CD4-positive, CD25-positive, alpha-beta regulatory T cell (primary cell): ENCODE measurements at places on chromosomes 3 and 15.

DNA sequence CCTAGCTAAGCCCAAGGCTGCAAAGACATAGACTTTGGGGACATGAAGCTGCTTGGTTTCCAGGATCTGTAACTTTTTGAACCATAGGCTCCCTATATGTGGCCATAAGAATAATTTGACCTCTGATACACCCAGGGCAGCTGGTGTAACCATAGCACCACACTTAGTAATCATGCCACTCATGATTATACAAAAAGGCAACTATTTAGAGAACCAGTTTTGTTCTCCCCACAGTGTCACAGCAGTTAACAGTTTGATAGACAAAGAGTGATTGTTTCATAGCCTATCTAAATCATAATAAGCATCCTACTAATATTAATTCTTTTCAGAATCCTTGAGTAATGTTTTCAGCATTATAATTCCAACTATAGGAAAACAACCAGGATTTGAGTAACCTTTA, 334.9 kb downstream of the NEK10 start:
- DNase-seq, result no peak

DNA sequence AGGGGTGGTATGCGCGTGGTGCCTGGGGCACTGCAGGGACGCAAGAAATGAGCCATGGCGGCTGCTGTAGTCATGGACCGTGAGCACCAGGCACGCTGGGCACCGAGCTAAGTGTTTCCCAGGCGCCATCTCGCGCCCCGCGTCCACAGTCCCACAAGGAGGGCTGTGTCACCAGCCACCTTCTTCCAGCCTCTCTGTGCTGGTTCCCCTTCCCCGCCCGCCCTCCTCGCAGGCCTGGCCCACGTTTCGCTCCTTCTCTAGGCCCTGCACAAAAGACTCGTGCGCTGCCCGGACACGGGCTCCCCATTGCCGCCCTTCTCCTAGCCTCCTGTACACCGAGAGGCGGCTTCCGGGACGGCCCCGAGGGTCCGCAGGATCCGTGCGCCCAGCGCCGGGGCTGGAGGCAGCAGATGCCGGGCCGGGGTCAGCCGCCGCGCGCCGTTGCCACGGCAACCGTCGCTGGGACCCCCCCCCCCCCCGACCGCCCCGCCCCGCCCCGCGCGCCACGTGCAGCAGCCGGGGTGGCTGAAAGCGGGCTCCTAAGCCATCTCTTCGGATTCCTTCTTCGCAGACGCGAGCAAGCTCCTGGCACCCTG, 113.4 kb downstream of the SRGAP3 start:
- peak; percentile 3 for DNase-seq

DNA sequence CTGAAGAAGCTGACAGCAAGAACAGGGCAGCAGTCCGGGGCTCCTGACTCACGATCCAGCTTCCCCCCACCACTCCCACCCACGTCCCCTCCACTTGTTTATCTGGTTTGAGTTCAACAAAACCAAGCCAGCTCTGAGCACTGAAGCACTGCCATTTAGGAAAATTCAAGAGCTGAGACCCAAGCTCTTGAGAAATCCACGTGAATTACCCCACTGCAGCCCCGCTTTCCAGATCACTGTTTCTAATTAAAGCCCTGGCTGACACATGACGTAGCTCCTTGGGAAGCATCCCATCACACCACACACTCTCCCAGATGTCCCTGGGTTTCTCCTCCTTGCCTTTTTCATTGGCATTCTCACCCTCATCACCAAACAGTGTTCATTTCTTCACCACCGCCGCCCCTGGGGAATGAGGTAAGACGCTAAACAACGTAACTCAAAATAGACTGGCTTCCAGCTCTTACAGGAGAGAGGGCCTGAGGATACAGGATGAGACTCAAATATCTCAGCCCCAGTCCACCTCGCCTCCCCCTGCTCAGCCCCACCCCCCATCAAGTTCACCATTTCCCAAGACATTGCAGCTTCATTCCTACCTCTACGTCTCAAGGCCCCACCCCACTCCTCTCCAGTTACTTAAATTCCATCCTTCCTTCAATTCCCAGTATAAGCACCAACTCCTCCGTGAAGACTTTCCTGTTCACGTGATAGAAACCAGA, 95.4 kb downstream of the SRGAP3 start:
- DNase-seq, result no peak

DNA sequence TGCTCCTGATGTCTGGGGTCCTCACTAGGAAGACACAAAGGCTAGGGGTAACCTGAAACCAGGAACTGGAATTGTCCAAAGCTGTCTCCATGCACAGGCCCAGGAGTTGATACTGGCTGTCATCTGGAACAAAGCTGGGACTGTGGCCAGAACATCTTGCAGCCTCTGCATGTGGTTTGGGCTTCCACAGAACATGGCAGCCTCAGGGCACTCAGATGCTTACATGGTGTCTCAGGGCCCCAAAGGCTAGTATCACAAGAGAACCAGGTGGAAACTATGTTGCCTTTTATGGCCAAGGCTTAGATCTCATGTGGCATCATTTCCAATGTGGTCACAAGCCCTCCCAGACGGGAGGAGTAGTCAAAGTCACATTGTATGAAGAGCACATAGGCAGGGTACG, 335.2 kb upstream of the TRIM42 start:
- DNase-seq, result no peak

- DNase-seq, result no peak
Measured at GRCh38 chr3:87076946-87077345, 86.0 kb upstream of the VGLL3 start.

- no peak for DNase-seq
Measured at GRCh38 chr3:160870327-160870726, 114.3 kb downstream of the PPM1L start.

GRCh38 chr15:48046813-48047438, 73.9 kb upstream of the SLC24A5 start:
- no peak for DNase-seq

DNA sequence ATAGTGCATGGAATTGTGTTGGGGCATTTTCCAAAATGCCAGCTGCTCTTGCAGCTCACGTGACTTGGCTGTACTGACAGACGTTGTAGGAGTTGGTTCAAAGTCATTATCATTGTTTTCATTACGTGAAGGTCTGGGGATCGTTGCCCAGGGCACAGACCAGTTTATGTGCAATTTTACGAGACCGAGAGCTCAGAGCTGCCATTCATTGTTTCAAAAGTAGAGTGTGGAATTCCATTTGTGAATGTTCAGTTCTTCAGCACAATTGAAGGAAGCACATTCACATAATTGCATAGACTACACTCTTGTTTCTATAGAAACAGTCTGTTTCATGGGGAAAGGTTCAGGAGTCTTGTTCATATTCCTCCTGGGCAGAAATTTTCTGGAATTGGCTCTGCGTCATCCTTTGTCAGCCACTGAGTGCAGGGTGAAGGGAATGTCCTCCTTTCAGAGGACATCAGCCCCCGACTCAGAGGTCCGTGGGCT, 54.5 kb downstream of the GABRG3 start:
- no peak for DNase-seq

- DNase-seq, result no peak
Measured at GRCh38 chr3:54619531-54619930, 308.3 kb downstream of the LRTM1 start.

- DNase-seq, result no peak
Measured at GRCh38 chr15:29029651-29030195, 143.9 kb downstream of the APBA2 start.

DNA sequence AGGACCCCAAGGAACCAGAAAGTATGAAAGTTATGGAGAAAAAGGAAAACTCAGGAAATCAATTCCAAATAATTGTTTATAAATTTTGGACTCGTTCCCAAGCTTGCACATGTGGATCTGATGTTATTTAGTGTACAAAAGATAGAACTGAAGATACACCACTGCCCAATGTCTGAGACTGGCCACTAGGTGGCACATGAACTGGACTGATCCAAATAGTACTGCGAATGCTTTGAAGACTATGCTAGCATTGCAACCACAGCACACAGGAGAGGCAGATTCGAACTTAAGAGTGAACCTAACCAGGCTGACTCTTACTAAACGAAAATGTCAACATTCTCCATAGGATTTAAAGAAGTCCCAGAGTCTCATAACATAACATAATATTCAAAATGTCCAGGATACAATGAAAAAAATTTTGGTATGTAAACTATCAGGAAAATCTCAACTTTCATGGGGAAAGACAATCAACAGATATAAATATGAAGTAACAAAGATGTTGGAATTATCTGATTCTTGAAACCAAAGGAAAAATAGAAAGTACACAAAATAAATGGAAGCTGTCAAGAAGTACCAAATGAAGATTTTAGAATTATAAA, 596.7 kb downstream of the FGF12 start:
- DNase-seq, result peak; percentile 24

DNA sequence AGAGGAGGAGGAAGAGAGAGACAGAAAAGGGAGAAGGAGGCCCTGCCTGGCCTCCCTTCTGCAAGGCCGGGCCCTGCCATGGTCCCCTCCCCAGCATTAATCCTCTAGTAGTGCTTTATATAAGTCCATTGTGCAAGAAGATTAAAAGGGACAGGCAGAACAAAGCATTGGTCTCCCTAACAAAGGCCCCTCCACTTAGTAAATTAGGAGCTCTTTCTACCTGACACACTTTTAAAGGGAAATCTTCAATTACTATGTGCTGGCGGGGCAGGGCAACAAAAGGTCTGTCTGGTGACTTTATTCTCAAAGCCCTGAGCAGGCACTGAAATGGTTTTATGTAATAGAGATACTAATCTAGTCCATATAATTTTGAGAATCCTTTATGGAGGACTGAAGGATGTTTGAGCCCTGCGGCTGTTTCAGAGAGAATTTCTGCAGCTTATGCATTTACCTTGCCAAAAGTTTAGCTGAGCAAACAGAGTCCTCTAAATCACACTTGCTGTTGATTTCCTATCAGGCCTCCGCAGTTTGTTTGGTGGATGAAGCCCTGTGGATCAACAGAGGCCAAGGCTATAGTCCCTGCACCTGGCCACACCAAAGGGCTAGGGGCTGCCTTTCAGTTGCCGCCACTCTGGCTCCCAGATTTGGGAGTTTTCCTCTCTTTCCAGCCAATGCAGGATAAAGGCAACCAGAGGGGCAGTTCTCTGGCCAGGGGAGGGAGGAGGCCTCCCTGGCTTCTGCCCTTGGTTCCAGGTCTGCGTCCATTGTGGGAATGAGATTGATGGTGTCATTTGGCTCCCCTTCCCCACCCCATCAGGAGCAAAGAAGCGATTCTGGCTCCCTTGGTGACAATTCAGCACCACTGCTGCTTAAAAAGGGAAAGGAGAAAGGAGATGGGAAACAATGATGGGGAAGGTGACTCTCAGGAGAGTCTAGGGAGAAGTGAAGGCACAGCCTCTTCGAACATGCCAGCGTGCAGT, 148.0 kb downstream of the MEGF11 start:
- no peak for DNase-seq

GRCh38 chr3:131526801-131527347, 24.1 kb upstream of the MRPL3 start:
- no peak for DNase-seq

DNA sequence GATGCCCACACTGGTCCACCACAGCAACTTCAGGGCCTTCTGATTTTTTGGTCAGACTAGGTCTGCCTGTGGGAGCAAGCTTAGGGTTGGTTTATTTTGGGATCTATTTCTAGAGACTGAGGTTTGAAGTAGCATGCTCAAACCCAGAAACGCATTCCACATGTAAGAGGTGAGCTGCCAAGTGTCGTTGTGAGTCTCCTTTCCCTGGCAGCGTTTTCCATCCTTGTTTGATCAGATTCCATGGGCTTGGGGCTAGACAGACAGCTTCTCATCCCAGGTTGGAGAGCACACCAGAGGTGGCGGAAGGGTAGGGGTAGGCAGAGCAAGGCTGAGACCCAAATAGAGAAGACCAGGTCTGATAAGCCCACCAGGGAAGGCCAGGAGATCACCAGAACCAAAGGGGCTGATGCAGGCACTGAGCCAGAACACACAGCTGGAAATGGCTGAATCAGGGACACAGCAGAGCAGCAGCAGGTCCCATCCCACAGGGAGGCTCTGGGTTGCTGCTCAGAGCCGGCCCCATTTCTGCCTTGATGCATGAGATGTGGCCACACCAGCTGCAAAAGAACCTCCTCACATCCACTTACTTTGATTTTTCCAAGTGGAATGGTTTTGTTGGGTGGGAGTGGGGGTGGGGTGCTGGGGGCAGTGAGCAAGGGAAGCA, 186.8 kb downstream of the THSD4 start:
- no peak for DNase-seq

GRCh38 chr3:79056498-79056897, 711.3 kb downstream of the ROBO1 start:
- DNase-seq, result no peak

GRCh38 chr3:144375088-144375487, 403.5 kb downstream of the DIPK2A start:
- DNase-seq, result no peak

GRCh38 chr3:126216416-126216815, 36.0 kb upstream of the ALDH1L1 start:
- no peak for DNase-seq

GRCh38 chr15:31367730-31368344, 41.2 kb downstream of the KLF13 start:
- no peak for DNase-seq

DNA sequence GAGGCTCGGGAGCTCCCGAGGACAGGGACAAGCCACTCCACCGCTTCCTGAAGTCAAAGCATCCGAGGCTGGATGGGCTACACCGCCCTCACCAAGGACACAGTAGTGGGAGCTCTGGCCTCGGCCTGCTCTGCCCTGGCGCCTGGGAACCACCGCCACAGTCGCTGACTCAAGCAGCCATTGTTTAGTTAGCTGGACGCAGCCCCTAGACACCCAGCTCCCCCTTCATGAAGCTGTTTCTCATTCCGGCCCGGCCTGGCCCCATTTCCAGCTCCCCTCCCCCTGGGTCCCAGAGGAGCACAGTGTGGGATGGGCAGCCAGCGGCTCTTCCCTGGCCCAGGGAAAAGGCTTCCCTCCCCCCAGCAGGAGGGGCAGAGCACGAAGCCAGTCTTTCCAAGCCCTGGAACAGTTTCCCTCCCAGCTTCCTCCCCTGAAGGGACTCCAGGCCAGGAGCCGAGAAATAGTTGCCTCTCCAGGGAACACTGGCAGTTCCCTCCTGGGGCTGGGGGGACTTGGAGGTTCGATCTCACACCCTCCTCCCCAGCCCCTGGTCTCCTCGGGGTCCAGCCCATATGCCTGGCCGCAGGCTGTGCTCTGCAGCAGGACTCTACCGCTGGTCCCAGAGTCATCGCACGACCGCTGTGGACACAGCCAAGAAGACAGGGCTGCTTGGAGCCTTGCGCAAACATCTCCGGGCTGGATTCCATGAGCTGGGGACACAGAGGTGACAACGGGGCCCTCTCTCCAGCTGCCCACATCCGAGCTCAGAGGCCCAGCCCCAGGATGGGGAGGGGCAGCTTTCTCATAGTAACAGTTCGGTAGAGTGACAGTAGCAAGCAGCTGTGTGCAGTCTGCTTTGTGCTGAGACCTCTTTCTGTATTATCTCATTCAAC, 10.0 kb downstream of the PLXND1 start:
- no peak for DNase-seq
